Activated CD8-positive, alpha-beta memory T cell treated with anti-CD3 and anti-CD28 coated beads, Interleukin-2, amount 50 U/mL, for 4 hours (primary cell): ENCODE measurements at places on chromosomes 7 and 10.

DNA sequence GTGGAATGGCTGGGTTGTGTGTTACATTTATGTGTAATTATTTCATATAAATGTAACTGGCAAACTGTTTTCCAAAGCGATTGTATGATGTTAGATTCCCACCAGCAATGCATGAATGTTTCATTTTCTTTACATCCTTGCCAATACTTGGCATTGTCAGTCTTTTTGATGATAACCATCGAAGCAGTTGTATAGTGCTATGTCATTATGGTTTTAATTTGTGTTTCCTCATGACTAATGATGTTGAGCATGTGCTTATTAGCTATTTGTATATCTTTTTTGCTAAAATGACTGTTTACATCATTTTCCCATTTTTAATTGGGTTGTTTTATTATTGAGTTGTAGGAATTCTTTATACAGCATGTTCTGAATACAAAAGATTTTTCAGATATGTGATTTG lies 22.3 kb downstream of the AHCYL2 start:
- no peak for DNase-seq

GRCh38 chr7:90320418-90320800 lies 695 bp downstream of the FAM237B start:
- no peak for DNase-seq

DNA sequence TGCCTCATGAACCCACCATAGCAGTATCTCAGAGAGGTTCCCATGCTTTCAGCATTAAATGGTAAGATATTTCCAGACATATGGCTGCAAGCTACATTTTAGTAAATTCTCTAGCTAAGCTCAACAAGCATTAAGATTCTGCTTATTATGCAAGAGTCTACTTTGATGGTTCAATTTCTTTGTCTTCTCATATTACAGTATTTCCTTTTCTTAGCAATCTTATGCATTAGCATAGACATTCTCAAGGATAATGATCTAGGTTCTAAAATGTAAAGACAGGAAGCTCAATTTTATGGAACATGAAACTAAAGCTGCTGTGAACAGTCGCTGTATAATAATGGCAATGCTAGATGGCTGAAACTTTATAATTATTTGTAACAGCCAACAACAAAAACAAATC lies 39.2 kb downstream of the MEOX2 start:
- no peak for DNase-seq

DNA sequence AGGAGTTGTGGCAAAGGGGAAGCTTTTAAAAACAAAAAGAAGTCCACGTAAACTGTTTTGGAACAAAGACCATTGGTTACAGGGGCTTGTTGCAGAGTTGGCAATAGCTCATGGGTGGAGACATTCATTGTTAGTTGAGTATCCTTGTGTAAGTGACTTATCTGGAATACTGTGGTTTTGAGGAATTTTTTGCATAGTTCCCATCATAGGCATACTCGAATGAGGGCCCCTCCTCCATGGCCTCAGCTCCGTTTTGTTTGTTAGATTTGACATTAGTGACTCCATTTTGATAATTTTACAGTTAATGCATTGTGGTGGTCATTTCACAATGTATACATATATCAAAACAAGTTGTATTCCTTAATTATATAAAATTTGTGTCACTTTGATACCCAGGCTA lies 12.8 kb upstream of the SMKR1 start:
- no peak for DNase-seq

- DNase-seq = no peak
Measured at GRCh38 chr7:483656-484355, 35.8 kb downstream of the PDGFA start.

- DNase-seq = no peak
Measured at GRCh38 chr7:107119376-107120105, 49.3 kb upstream of the HBP1 start.

- no peak for DNase-seq
Measured at GRCh38 chr7:148835854-148836253, 48.2 kb downstream of the EZH2 start.

DNA sequence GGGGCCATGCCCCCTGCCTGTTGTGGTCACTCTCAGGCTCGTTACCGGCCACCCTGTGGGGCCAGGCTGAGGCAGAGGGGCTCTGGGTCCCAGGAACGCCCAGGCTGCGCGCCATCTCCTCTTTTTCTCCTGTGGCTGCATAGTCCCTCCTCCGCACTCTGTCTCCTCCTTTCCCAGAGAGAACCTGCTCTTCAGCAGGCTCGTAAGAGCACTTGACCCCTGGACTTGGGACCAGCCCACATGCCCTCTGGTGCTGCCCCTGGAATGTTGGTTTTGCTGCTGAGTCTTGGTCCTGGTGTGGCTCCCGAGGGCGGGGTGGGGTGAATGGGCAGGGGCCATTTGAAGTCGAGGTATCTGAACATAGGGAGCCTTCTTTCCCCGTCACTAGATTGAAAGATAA lies 6.6 kb upstream of the BHLHA15 start:
- no peak for DNase-seq

DNA sequence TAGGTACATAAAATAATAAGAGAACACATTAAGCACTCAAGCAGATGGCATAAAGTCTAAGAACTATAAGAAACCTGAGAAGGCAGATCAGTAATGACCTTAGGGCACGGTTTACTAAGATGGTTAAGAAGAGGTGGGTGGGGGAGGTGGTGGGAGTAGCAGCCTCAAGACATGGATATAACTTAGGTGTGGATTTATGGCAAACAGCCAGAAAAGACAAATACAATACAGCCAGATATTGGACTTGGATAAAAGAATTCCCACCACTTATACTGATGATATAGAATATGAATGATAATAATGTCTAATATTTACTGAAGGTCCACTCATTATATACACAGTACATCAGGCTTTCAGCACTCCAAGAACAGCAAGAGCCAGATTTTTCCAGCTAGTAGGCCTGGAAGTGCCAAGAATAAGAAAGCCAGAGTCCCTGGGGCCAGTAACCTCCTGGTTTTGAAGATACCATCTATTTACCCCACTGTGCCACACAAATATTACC lies 11.9 kb downstream of the DPY19L1 start:
- no peak for DNase-seq
